ENCODE measurements at places on chromosomes 7 and 10.
A peak's percentile ranks its signal among the peaks of the same experiment; 100 is the strongest.

DNA sequence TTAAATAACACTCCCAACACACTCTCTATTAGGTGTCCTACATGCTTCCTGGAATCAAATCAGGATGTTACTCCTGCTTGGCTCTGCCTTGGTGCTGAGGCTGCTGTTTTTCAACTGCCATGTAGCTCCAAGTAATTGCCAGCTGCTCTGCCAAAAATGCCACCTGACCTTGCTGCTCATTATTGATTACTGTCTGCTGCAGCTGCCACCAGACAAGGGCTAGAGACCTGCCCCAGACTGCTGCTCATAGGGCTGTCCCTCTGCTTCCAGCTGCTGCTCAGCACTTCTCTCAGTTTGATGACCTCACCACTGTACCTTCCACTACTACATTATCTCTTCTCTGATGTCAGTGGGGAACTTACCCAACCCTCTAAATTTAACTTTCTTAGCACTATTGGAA is 102.5 kb downstream of the PCLO start:
- DNase-seq, result peak; percentile 13

GRCh38 chr7:128880791-128881457 is 18.3 kb downstream of the ATP6V1F start:
- peak; percentile 11 for DNase-seq

GRCh38 chr7:19455623-19456022 is 253.2 kb downstream of the POLR1F start:
- no peak for DNase-seq

- DNase-seq, result no peak
Observed at GRCh38 chr10:91185239-91185875, 35.1 kb upstream of the PCGF5 start.

GRCh38 chr7:138538997-138539644 is 79.1 kb downstream of the TRIM24 start:
- DNase-seq, result no peak

GRCh38 chr10:15169555-15170401 is 1.3 kb upstream of the NMT2 start:
- DNase-seq, result no peak

DNA sequence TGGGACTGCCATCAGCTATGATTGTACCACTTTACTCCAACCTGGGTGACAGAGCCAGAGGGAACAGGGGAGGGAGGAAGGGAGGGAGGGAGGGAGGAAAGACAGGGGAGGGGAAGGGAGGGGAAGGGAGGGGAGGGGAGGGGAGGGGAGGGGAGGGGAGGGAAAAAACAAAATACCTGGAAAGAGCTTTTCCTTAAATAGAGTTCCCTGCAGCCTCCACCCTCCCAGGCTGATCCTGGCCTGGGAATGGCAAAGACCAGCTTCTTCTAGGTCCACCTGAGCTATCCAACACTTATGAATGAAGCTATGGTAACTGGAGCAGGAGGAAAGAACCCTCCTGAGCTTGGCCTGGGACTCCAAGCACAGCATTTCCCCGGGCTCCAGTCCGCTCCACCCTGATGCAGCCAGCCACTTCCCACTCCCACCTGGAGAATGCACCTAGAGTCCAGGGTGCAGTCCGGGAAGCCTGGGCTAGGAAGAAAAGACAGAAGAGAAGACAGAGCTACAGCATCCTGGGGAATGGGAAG is 66.1 kb downstream of the GRID1 start:
- DNase-seq, result no peak

DNA sequence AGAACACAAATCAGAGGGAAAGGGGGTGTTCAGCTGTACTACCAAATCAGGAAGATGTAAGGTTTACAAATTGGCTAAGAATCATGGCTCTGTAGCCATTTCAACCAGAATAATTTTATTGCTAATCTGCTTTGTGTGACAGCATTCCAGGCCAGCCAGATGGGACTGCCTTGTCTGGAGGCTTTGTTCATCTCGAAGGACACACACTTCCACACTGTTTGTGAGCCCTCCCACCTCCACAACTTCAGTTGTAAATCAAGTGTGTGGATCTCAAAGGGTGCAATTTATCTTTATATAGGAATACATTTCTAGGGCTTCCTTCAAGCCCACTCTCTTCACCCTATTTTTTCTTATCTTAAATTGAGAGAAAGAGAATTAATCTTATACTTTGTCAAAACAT is 6.9 kb upstream of the OIT3 start:
- DNase-seq, result no peak

- no peak for DNase-seq
Observed at GRCh38 chr10:110326351-110327032, 21.8 kb upstream of the SMNDC1 start.

DNA sequence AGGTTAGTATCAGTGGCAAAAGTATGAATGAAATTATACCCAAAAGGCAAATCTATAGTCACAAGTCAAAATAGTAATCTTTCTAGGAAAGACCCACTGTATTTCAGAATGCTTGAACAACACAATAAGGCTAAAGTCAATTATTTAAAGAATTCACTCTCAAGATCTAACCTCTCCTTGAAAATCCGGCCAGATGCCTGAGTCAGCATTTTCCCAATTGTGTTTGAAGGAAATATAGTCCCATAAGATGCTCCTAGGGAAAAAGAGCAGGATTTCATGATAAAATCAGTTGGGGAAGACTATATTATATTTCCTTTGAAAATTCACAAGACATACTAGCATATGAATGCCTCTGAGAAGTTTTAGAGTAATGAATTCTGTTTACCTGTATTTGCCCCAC is 1075.0 kb downstream of the GRM8 start:
- DNase-seq, result no peak

- DNase-seq, result peak; percentile 38
Observed at GRCh38 chr10:131928248-131929095, 27.7 kb downstream of the PPP2R2D start.

- no peak for DNase-seq
Observed at GRCh38 chr7:157352516-157352915, 15.7 kb downstream of the DNAJB6 start.

DNA sequence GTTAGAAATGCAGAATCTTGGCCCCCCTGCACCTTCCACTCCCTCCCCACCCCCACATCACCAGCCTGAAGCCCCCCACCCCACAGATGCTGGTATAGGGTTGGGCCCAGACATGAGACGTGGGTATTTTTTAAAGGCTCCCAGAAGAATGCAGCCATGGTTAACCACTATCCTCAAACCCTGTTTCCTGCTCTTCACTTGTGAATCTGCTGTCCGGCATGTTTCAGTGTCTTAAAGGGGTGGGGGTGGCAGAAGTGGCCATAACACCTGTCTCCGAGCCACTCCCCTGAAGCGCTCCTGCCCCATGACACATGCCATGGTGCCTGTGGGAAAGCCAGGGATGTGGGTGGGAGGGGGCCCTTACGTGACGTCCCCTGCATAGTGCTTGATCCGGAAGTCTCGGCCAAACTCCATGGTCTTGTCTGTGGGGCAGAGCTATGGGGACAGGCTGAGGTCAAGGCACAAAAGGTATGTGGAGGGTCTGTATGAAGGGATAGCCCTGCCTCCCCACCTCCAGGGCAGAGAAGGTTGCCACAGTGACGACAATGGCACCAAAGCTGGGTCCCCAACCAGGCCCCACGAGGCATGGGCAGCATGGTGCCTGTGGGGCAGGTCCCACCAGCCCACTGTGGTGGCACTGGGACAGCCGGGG is 9.6 kb downstream of the MYO1G start:
- no peak for DNase-seq

GRCh38 chr7:50696810-50697582 is 85.7 kb downstream of the GRB10 start:
- DNase-seq, result no peak

DNA sequence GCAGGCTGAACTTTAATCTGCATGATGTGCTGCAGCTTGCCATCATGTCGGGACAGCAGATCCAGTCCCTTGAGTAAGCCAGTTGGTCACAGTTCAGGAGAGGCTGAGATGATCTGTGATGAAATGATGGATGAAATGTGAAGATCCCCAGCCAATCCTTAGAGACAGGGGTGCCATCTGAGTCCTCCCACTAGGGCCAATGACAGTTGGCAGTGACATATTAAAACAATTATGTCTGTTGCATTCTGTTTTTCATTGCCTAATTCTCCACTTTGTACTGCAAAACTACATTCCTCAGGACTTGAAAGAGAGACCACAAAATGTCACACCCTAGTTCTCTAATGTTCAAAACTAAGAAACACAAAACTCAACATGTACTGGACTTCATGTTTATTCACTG is 66.3 kb upstream of the CAV2 start:
- DNase-seq, result no peak

- no peak for DNase-seq
Observed at GRCh38 chr7:136086712-136087111, 109.6 kb upstream of the MTPN start.

GRCh38 chr7:66297579-66297978 is 92.4 kb downstream of the TPST1 start:
- DNase-seq, result no peak
